ENCODE measurements at places on chromosomes 16 and 17.
A peak's percentile ranks its signal among the peaks of the same experiment; 100 is the strongest.

DNA sequence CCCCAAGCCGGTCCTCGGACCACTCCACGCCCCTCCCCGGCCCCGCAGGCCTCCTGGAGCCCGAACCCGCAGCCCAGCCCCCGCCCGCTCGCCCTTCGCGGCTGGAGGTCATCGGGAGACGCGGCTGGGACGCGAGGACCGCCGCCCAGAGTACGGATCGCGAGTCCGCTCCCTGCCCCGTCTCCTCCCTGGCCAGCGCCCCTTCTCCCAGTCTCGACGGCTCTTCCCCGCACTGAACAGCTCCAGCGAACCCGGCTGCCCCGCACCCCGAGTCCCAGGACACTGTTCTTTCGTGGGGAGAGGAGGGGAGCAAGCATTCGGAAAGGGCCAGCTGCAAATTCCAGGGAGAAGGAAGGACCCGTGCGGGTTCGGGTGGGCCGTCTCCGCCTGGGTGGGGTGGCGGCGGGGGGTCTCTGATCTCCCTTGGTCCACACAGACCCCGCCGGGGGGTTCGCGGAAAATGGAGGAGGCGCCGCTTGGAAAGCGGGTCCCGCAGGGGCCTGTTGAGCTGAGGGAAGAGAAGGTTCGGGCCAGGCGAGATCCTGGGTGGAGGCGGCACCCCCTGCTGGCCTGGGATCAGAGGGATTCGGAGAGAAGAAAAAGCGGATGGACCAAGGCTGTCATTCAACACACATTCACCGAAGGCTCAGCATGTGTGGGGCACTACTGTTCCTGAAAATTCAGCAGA lies 632 bp upstream of the RTN4RL1 start:
- DNase-seq: no peak

GRCh38 chr17:6608321-6608720 lies 32.2 kb downstream of the KIAA0753 start:
- no peak for DNase-seq

- DNase-seq: peak; percentile 25
Measured at GRCh38 chr17:21201298-21201595, 12.7 kb downstream of the TMEM11 start.

DNA sequence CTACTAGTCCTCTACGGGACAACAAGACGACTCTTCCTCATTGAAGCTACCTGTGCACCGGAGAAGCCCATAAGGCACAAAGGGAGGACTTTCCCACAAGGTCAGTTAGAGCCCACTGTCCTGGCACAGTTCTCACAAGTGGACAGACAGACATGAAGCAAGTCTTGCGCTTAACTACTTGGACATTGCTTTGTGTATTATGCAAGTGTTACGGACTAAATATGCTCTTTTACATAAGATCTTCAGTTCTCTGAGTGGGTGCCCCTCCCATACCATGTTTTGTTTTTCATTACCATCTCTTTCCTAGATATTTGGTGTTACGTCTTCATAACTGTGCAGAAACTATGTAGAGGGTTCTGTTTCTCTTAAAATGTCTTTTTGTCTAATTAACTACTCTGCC lies 18.1 kb downstream of the ANKRD40CL start:
- no peak for DNase-seq

- peak; percentile 42 for DNase-seq
Measured at GRCh38 chr16:19744670-19745069, 26.6 kb downstream of the IQCK start.

DNA sequence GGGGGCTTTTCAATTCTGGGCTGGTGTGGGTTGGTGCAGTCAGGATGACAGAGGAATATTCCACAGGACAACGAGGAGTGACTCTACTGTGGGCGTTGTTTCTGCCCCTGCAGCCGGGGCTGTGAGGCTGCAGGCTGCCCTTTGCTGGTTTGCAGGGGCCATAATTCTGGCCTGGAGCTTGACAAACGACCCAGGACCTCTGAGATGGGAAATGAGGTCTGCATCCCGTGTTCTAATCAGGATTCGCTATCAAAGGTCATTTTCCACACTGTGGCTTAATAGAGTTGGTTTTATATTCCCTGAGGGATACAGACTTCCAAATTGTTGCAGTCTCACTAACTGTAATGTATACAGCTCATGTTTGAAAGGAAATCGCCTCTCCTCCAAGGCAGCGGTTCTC lies 180.9 kb downstream of the RPTOR start:
- DNase-seq: no peak

GRCh38 chr17:15650741-15651582 lies 31.5 kb upstream of the FBXW10B start:
- DNase-seq: no peak

DNA sequence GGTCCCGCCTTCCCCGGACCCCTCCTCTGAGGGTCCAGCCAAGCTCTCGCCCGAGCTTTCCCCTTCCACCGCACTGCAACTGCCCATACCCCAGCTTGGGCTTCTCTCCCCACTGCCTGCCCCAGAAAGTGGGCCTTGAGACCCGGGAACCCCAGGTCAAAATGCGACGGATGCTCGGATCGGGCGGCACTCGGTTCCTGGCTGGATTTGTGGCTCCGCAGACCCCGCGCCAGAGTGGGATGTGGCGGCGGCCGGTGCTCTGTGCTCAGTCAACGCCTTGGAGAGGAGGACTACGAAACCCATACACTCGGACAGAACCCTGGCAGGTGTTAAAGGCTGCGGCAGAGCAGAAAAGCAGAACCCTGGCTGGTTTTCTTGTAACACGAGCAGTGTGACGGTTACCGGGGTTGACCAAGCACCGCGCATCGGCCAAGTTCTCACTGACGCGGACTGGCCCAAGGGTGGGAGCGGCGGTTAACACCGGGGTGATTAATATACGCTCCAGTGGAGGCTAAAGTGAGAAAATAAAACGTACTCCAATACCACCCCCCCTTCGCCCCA lies 885 bp upstream of the SLFN13 start:
- no peak for DNase-seq

- DNase-seq: no peak
Measured at GRCh38 chr16:2482708-2483534, 8.0 kb downstream of the TBC1D24 start.

- DNase-seq: no peak
Measured at GRCh38 chr17:74750327-74751069, 2.1 kb downstream of the NHERF1 start.

DNA sequence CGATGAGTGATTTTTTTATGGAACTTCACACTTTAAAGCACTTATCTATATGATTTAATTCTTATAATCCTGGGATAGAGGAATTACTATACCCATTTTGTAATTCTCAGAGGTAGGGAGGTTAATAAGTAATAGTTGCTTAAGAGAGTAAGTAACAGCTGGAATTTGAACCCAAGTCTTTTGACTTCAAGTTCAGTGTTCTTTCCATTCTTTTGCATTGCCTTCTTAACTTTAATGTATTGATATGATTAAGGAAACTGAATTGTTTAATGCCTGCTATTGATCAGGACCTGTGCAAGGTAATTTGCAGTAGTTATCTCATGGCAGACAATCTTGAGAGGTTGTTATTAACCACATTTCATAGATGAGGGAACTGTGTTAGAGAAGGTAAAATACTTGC lies 78.5 kb downstream of the TUBD1 start:
- no peak for DNase-seq
